ENCODE measurements at places on chromosomes 1 and 21.

GRCh38 chr1:243946946-243947345, 96.9 kb upstream of the AKT3 start:
- DNase-seq, result no peak

DNA sequence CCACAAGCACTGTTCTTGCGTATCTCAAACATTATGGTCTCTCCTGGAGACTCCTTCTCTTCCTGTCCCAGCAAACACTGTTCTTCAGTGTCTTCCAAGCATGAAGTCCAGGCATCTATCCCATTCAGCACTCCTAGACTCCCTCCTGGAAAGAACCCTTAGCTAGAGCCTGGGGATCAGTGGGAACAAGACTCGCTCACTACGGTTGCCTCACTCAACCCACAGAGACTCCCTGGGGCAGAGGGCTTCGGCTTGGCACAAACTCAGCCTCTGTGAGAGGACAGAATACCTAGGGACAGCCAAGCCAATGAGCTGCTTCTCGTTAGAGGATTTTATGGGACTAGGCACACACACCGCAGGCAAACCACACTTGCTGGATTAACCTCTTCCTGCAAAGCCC, 86.5 kb upstream of the IPO9 start:
- no peak for DNase-seq

DNA sequence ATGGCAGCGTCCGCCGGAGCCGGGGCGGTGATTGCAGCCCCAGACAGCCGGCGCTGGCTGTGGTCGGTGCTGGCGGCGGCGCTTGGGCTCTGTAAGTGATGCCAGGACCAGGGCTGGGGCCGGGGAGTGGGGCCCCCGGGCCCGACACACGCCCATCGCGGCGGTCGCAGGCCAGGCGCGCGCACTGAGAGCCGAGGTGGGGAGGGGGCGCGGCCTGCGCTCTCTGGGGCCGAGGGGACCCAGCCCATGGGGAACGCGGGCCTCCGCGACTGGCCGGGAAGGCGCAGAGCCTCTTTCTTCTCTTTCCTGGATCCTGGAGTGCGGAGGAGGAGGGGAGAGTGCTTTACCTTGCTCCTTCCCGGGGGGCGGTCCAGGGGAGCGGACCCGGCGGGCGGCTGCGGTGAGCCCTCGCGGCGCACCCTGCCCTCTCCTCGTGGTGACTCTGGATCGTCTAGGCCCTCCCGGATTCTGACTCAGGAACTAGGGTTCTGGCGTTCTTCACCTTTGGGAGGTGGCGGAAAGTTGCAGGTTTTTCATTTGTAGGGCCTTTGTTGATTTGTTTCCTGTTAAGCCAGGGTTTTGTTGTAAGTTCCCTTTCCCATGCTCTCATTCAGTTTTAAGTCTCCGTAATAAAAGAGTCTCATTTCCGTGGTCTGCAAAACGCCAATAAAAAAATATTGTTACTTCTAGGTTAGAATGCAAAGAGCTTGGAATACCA, 529 bp downstream of the MPZL1 start:
- DNase-seq, result peak; percentile 58

DNA sequence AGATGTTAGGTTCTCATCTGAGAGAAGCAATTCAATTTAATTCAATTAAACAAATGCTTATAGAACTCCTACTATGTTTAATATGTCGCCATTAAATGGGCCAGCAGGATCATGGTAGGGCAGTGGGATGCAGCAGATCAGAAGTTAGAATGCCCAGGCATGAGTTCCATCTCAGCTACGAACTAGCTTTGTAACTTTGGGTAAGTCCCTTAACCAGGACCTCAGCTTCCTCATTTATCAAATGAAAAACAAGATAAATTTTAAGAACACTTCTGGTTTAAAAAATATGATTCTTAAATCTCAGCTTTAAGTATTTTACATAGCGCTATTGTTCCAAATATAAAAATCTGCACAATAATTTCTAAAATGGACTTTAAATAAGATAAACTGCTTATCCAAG, 67.5 kb upstream of the GFI1 start:
- no peak for DNase-seq

- no peak for DNase-seq
Observed at GRCh38 chr1:202056644-202057334, 46.4 kb downstream of the ELF3 start.

GRCh38 chr1:201347498-201348210, 29.8 kb downstream of the TNNT2 start:
- no peak for DNase-seq
